ENCODE measurements at places on chromosomes 4 and X. TPM values are rescaled to one million over a fixed set of nuclear protein-coding genes. Genes with fewer than 3 reads are reported as not detected.

ZNF141 gene
- total RNA-seq: 43.4 TPM

SLC34A2 gene
- not detected for total RNA-seq

MECP2 gene
- 82.8 TPM for total RNA-seq

HTR2C gene
- total RNA-seq: not detected

EXOC1L gene
- not detected for total RNA-seq

BRS3 gene
- not detected for total RNA-seq

CYP4V2 gene
- total RNA-seq: 18.3 TPM

NRK gene
- total RNA-seq: not detected

KLF8 gene
- 2.9 TPM for total RNA-seq

PCDH7 gene
- not detected for total RNA-seq

TRPC3 gene
- total RNA-seq: 0.55 TPM

C1QTNF7 gene
- total RNA-seq: not detected

C4orf50 gene
- 0.19 TPM for total RNA-seq

TSC22D3 gene
- total RNA-seq: 142 TPM

UGT2B15 gene
- total RNA-seq: not detected

PPEF2 gene
- 0.17 TPM for total RNA-seq

SUPT20HL2 gene
- not detected for total RNA-seq

CENPVL3 gene
- total RNA-seq: not detected

KCTD8 gene
- total RNA-seq: not detected

XAGE5 gene
- total RNA-seq: not detected

LDB2 gene
- not detected for total RNA-seq

ADH7 gene
- not detected for total RNA-seq

IL21 gene
- not detected for total RNA-seq

RNF113A gene
- total RNA-seq: 37.5 TPM

CXCL11 gene
- total RNA-seq: not detected

DCAF8L2 gene
- not detected for total RNA-seq

LRIT3 gene
- total RNA-seq: not detected

CT45A1 gene
- total RNA-seq: not detected

NLRP2B gene
- total RNA-seq: not detected

CFP gene
- total RNA-seq: 14.1 TPM

MAGEA6 gene
- not detected for total RNA-seq

SLC25A43 gene
- 7.2 TPM for total RNA-seq

ZNF711 gene
- total RNA-seq: 0.34 TPM

SRPX gene
- 3.3 TPM for total RNA-seq

DCAF4L1 gene
- 0.22 TPM for total RNA-seq

DCTD gene
- total RNA-seq: 65.1 TPM

MAGEB17 gene
- not detected for total RNA-seq

TMPRSS11D gene
- not detected for total RNA-seq

SMIM10 gene
- 0.65 TPM for total RNA-seq

PPP4R3C gene
- total RNA-seq: not detected

PIM2 gene
- 63.2 TPM for total RNA-seq

KLHL13 gene
- total RNA-seq: 0.47 TPM

SH3BGRL gene
- total RNA-seq: 86.3 TPM

SERTM2 gene
- not detected for total RNA-seq

PNMA5 gene
- total RNA-seq: 0.17 TPM

REPS2 gene
- total RNA-seq: 0.31 TPM

SLC2A9 gene
- 0.77 TPM for total RNA-seq

NHSL2 gene
- 1.6 TPM for total RNA-seq

MTNR1A gene
- total RNA-seq: not detected

KIAA1210 gene
- not detected for total RNA-seq

ATG4A gene
- total RNA-seq: 10.3 TPM

PAK3 gene
- total RNA-seq: 0.44 TPM

GLRA3 gene
- not detected for total RNA-seq

MAGEB1 gene
- total RNA-seq: not detected

TRMT2B gene
- total RNA-seq: 33.0 TPM

FGFR3 gene
- total RNA-seq: 0.14 TPM

SYAP1 gene
- 15.9 TPM for total RNA-seq

UGT2B17 gene
- not detected for total RNA-seq

All from activated naive CD8-positive, alpha-beta T cell treated with anti-CD3 and anti-CD28 coated beads, Interleukin-2, amount 10 ng/mL, durations not matched to agents 7 days and 5 days (primary cell).